Pons (tissue), 1 donor: ENCODE measurements at places on chromosomes 3 and 15.

DNA sequence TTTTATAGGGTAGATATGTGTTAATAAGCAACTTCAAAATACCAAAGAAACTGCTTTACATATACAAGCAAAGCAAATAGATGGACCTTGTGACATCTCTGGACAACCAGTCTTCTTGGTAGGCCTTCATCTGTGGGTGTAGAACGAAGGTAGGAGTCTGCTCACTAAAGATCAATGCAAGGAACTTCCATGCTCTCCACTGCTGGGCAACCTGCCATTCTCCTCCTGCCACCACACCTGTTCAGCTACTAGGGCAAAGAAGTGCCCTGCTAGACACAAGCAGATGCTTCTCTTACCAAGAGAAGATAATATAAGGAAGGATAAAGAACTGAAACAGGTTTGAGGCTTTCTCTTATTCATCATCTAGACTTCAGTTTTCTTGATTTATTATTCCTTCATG, 12.6 kb downstream of the PPARG start:
- DNase-seq = peak; percentile 17

- DNase-seq = no peak
Measured at GRCh38 chr3:127457546-127458145, 132.9 kb downstream of the TPRA1 start.

DNA sequence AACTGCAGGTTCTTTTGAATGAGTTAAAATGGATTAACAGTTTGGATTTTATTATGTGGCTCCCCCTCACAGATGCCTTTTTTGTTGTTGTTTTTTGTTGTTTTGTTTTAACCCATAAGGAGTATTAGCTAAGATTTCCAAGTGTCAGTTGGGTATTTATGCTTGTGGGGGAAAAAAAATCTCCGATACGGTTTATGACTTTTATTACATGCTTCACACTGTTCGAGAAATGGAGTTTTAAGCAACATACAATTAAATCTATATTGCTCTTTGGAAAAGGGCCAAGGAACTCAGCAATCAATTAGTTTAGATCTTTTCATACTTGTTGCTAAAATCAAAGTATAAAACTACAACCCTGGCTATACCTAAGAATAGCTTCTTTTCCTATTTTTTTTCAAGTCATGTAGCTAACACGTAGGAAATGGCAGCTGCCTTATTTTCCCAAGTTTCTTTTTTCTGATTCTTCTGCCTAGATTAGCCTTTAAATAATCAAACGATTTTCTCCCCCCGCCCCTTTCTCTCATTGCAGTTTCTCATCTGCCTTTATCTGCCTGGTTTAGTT, 16.0 kb downstream of the NR2F2 start:
- DNase-seq = no peak

GRCh38 chr3:193968380-193968974, 167.5 kb upstream of the HES1 start:
- no peak for DNase-seq

GRCh38 chr3:49244581-49245205, 32.3 kb downstream of the C3orf62 start:
- DNase-seq = peak; percentile 74

- no peak for DNase-seq
Measured at GRCh38 chr3:101042996-101043686, 49.9 kb upstream of the ABI3BP start.

DNA sequence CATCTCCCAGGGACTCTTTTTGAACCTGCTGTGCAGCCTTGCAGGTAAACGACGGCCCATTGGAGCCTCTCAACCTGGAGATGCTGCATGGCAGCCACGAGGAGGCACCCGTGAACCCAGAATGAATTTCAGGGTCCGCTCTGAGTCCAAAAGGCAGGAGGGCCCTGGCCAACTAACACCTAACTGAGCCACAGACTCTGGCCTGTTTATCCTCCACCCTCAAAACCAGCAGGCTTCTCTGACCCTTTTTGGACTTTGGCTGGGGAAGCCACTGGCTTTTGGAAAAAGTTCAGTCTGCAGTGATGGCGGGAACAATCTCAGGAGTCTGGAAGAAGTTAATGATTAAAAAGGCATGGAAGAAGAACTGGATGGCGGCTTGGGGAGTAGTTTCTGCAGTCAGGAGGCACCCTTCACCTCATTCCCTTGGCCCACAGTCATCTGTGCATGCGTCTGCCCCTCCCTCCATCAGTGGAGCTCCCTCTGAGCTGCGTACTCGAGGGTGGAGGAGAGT, 4.1 kb downstream of the PXYLP1 start:
- no peak for DNase-seq
